ENCODE measurements at places on chromosomes 2 and 18.

- DNase-seq: no peak
Observed at GRCh38 chr2:226383461-226383860, 416.2 kb downstream of the IRS1 start.

GRCh38 chr2:39124746-39125057, 3.9 kb upstream of the SOS1 start:
- DNase-seq: no peak

GRCh38 chr18:44548291-44549221, 132.1 kb upstream of the SETBP1 start:
- peak; percentile 70 for DNase-seq

DNA sequence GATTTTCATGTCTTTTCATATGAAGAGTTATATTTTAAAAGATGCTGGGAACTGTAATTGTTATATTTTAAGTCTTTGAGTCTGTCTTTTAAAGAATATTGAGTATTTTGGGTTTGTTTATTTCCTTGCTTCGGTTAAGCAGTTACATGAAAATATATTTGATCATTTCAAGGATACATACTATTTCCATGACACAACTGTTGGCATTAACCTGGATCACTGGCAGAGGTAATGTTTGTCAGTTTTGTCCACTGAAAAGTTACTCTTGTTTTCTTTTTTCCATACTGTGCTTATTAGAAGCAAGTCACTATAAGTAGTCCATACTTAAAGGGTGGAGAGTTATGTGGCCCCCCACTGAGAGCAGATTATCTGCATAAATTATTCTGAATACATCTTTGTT, 1142.0 kb upstream of the TMEFF2 start:
- no peak for DNase-seq

DNA sequence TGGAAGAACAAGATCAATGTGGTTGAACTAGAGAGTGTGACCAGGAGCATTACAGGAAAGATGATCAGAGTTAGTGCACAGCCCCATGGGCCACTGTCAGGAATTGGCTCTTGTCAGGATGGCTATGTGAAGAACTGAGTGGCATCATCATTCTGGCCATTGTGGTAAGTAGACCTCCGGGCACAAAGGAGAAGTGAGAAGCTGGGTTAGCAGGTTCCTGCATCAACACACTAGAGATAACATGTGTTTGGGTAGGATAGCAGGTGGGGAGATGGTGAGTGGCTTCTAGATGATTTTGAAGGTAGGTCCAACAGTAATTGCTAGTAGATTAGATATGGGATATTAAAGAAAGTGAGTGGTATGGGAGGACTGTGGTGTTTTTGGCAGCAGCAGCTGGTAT, 408.2 kb downstream of the TSN start:
- no peak for DNase-seq

GRCh38 chr2:88753833-88754584, 62.5 kb downstream of the RPIA start:
- DNase-seq: peak; percentile 4

DNA sequence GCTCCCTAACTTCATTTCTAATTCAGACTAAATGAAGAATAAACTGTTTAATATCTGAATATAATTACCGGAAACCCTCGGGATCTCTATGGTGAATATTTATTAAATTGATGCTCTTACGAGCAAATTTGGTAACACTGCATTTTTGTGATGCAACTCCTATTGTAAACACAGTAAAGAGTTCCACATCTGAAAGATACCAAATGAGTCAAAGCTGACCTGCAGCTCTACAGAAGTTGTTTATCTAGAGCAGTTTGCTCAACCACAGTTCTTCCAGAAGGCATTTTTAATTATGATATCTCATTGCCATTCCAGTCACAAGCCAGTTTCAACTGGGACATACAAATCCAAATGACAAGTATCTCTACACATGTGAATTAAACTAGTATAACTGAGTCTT, 129.7 kb downstream of the PKP4 start:
- peak; percentile 69 for DNase-seq

DNA sequence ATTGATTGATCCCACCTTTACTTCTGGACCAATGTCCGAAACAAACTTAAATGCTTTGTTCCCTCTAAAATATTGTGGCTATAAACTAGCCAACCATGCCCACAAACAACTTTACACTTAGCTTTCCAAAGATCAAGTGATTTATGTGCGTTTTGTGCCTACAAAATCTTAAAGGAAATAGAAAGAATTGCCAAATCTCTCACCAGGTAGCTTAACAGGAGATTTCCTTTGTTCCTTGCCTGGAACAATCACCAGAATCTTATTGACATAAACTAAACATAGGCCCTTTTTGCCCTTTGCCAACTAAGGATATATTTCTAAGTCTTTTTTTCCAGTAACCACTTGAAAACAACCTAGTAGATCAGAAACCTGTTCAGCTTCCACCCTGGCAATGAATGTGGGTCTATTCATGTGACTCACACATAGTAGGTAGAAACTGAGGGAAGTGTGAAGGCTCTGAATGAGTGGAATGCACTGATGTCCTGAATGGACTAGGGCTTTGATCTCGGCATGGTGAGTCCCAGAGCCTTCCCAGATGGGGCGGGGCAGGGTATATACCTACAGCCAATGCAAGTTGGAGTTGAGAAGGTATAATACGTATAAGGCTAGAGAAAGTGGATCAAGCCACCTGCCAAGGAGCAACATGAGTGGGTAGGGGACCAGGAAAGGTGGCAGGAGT, 94.6 kb upstream of the PPP1CB start:
- no peak for DNase-seq

Data from astrocyte (in vitro differentiated cells and primary cell).